GM13976 (cell line): ENCODE measurements at places on chromosomes 4 and X.

DNA sequence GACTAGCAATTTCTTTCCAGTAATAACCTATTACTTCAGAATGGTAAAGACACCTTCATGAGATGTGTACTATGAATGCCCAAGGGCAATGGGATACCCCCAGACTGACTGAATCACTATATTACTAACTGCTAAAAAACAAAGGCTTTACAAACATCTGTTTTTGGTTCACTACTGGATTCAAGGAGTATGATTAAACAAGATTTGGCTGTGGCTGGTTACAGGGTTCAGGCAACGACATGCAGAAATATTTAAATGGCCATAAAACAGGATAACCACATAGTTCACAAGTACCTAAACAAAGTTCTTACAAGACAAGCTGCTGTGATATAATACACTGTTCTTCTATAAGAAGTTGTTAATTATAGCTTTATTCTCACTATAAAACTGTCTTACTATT, 128.2 kb downstream of the FRYL start:
- DNase-seq = no peak

DNA sequence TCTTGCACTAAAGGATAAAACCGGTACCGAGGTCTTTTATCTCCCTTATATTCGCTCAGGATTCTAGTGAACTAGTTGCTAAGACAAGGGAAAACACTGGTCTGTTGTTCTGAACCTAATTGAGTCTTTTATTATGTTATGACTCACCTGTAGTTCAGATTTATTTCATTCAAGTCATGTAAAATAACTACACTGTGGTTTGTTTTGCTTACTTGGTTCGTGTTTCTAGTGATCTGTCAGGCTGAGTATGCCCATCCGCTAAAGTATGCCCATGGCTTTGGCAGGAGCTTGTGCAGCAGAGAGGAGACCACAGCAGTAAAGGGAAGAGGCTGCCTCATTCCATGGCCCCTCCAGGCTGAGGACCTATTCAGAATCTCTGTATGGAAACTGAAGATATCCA, 126.1 kb downstream of the AFF1 start:
- no peak for DNase-seq

GRCh38 chrX:145502670-145503069, 255.4 kb downstream of the SPANXN1 start:
- DNase-seq = no peak

GRCh38 chr4:175127314-175127713, 209.2 kb downstream of the ADAM29 start:
- DNase-seq = no peak

- DNase-seq = no peak
Observed at GRCh38 chrX:136865270-136866158, 15.0 kb downstream of the RBMX start.

DNA sequence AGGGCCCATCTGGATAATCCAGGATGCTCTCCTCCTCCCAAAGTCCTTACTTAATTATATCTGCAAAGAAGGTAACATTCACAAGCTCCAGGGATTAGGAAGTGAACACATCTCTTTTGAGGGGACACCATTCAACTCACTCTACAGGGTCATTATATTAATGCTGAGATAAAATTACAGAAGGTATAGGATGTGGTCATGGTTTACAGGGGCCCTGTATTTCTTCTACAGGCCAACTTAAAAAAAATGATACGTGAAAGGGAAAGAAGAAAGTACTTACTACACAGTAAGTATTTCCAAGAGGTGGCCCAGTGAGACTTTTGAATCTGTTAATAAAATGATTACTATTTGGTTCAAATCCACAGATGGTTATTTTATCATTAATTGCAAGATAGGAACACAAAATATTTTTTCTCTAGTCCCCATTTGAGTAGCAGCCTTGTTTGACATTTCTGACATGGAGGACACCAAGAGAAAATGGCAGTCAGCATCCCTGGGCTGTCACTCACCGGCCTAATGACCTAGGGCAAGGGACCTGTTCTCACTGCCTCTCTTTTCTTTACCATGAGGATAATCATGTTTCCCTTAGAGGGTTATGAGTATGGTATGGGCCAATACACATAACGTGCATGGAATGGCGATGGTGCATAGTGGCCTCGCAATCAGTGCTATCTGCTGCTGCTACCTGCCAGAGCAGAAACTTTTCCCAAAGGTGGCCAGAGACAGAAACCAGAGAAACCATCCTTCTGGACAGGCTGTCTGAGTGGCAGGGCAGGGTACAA, 140.5 kb downstream of the PTTG2 start:
- DNase-seq = no peak

- DNase-seq = no peak
Observed at GRCh38 chr4:84166486-84166885, 332.6 kb downstream of the NKX6-1 start.

- no peak for DNase-seq
Observed at GRCh38 chr4:80459918-80460473, 124.5 kb downstream of the CFAP299 start.

DNA sequence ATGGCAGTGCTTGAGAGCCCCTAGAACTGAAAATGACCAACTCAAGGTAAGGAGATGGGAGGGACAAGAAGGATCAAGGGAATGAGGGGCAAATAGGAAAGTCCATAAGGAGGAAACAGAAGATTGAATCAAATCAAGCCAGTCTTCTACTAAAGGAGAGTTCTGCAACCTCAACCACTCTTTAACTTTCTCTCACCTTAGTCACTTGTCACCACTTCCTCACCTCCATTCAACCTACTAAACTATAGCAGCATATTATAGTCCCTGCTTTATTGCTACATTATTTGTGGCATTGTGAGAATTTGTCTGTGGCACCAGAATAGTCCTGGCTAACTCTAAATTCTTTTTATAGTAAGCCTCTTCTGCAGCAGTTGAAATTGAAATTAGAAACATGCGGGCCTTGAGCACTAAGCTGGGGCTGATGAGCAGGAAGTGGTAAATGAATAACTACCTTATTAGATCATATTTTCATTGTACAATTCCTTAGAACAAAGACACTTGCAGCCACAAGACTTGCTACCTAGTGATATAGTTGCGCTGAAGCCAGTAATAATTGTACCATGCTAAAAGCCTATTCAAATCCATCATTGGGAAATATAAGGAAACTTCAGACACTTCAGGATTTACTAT, 336.9 kb downstream of the ZNF674 start:
- DNase-seq = no peak

DNA sequence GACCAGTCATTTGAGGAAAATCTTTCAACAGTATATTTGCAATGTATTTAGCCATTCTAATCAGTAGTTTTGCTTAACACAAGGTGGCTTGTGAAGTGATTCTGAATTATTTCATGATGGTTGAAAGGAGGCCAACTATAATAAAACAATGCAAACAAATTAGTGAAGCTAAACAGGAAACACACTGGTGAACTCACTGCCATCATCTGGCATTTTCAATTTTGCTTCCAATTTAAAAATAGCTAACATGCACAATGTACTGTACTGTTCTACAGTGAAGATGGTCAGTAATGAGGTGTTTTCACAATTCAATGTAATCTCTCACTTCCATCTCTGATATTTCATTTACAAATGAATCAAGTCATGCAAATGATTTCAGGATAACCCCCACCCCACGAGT, 31.1 kb downstream of the PGRMC2 start:
- DNase-seq = no peak

DNA sequence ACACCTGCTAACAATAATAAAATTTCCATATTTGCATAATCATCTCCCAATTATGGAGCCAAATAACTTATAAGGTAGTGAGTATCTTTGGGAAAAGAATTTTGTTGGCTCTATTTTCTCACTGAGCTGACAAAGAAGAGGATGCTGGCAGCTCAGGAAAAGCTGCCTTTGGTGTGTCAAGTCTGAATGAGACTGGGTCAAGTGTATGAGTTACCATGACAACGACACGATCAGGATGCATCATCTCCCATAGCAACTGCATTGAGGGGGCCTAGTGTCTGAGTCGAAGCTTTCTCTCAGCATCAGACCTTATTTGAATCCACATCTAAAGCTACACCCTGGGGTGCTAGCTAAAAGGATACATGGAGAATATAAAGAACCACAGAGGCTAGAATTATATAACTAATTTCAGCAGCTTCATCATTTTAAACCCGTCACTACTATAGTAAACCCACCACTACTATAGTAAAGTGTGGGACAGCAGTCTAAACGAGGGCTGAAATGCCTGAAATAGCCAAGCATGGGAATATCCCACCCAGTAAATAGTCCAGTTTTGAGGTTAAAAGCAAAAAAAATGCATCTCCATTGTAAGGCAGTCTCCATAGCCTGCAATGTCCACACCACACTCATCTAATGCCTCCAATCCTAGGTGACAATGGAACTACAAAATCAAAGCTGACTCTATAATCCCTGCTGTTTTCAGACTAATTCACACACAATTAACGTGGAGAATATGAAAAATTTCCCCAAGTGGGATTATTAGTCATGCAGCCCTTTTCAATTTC, 16.0 kb downstream of the GSPT2 start:
- no peak for DNase-seq

DNA sequence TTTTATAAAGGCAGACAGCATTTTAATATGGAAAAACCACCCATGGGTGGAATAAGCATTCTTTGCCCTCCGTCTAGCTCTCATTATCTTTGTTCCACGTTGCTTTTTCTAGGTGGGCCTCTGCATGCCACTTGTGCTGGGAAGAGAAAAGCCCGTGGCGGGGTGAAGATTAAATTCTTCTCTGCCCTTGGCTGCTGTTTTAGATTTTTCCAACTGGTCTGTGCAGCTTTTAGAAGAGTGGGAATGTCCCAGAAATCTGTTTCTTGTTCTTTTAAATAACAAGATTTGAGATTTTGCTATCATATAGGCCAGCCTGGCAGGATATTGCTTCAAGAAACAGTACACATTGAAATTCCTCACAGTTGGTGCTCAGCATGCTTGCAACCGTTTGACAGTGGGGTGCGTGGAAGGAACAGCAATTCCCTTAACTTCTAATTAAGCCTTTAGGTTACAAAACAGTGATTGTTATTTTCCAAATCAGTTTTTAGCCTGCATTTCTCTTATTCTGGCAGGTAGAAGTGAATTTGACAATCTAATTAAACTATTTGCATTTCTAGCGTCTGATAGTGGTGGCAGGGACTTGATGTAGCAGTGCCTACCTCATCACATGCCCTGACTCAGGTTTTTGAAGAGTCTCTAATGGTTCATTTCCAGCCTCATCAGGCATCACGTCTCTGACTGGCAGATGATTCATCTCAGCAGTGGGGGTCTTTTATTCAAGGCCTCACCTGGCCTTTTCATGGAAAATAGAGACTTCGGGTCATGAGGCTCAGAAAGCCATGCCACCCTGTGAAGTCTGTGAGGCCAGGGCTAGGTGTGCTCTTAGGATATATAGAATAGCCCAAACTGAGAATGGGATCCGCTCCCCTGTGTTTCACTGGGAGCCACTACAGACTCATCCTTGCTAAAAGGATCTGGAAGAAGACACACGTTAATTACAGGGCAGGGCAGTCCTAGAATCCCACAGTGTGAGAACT, 50.8 kb downstream of the PPEF1 start:
- DNase-seq = no peak

GRCh38 chr4:128915544-128915943, 106.0 kb downstream of the JADE1 start:
- no peak for DNase-seq

DNA sequence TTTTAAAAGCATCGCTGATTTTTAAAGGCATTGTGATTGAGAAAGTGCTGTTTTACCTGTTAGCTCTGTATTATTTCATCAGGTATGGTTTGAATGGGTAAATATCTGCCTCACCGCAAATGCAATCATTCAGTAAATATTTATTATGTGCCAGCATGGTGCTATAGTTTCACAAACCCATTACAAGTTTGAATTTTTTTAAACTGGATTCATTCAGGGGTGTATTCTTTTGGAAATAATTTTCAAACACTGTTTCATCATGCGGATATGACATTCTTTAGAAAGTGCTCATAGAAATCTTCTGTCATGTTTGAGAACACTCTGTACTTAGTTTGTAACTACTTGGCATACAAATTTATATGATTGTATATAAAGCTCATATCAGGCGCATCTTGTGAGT, 37.2 kb downstream of the LIMCH1 start:
- DNase-seq = no peak

DNA sequence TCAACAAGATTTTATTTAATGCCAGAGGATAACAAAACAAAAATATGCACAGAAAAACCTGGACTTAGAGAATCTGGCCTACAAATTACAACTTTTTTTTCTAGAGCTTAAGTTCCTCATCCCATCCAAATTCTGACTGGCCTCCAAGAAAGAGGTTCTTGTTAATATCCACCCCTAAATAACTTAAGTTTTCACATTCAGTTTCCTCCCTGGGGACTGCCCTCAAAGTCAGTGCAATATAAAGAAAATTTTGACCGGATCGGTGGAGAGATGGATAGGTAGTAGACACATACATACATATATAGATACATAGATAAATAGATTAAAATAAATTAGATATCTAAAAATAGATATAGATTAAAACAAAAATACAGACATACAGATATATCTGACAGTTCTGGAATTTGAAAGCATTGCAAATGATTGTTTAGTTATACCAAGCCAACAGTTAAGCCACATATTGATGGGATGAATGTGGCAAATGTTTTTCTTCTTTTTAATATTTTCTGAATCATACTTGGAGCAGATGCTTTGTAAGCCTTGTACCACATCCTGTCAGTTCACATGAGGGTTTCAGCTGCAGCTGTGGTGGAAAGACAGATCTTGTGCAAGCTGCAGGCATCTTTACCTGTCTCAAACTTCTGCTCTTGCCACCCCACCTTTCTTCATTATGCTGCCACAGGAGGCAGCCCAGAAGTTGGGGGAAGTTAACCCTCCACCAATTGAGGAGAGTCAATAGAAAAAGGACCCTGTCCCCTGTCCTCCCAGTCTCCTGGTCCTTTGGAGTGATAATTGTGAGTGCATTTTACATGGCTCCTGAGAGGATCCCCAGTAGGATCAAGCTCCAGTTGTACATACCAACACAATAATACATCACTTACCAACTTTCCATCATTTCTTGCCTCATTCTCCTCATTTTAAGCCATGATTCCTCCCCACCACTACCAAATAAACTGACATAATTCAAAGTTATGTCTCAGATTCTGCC, 58.5 kb upstream of the PRDM8 start:
- no peak for DNase-seq

DNA sequence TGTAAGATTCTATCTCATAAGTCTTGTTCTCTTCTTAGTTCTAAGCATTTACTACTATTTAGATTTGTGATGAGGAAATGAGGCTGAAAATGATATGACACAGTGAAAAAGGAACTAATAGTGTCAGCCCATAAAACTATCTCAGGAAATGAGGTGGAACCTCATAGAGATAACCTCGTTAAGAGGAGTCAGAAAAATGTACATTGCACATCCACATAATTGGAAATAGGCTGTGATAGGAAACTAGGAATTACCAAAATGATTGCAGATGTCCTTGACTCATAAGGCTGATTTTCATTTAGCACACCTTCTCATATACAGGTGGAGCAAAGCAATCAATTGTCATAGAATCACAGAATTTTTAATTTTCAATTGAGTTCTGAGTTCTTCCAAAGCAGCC, 26.8 kb downstream of the ANXA10 start:
- no peak for DNase-seq

- DNase-seq = no peak
Observed at GRCh38 chrX:46788902-46789301, 30.0 kb upstream of the SLC9A7 start.

GRCh38 chr4:40185830-40186664, 10.8 kb upstream of the RHOH start:
- peak; percentile 66 for DNase-seq
